ENCODE measurements at places on chromosomes 7 and 10.
A peak's percentile ranks its signal among the peaks of the same experiment; 100 is the strongest.

GRCh38 chr7:155003092-155003375, at the start of gene PAXIP1:
Gene PAXIP1, minus strand, starts transcription at chr7:155003124. Its CDS starts 195 bp downstream, at chr7:155002929.
- peak; percentile 72 for DNase-seq

DNA sequence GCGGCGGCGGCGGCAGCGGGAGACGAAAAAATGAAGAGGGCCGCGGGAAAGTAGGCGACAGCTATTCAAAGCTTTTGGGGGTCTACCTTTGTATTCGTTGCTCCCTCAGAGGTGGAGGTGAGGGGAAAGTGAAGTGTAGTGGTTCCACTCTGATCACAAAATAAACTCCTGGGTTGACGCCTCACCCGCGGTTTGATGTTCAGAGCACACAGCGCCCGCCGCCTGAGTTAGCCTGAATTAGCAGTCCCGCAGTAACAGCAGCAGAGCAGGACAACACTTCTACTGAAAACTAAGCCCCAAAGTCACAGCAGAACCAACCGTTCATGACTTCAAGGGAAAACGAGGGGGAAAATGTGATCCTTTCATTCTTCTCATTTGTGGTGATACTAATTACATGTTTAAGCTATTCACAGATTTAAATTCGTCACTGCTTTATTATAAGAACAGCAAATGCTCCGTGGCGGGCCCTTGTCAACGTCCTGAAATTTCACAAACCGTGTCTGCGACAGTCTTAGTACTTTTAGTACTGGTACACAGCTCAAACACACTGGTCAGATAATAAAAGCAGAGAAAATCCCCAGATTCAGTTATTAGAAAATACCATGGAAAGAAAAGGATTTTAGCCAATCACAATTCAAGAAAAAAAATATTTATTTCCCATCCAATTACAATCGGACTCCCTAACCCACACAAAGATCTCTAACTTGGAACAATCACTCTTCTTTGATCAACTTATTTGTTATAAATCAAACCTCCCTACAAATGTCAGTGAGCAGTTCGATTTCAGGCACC, 563 bp upstream of the JMJD1C start:
- no peak for DNase-seq

DNA sequence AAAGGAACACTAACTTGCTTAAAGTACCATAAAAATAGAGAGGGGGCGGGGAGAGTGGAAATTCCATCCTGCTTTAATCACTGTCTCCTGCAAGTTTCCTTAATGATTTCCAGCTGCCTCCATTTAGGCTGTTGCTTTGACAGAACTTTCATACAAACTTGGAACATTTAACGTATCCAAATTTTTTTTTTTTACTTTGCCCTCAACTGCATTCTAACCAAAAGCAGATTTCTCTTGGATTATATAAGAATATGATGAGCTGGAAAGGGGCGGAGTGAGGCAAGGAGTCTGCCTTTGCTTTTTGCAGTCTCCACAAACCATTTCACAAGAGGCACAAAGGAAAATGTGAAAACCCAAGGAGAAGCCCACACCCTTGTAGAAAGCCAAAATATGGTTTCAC, 46.6 kb upstream of the COL1A2 start:
- DNase-seq: no peak

DNA sequence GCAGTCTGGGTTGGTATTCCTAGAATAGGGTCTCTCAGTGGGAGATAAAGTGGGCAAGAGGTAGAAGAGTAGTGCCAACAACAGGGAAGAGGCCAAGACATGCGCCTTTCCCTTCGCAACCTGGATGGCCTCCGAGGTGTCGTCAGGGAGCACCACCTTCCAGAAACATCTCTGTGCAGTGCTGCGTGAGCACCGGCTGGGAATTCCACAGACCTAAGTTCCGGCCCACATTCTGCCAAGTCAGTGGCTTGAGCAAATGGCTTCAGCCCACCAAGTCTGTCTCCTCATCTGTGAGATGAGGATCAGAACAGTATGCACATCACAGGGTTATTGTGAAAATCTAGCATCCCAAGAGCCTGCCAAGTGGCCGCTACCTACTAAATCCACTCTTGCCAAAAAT, 40.6 kb downstream of the CCDC3 start:
- DNase-seq: no peak

DNA sequence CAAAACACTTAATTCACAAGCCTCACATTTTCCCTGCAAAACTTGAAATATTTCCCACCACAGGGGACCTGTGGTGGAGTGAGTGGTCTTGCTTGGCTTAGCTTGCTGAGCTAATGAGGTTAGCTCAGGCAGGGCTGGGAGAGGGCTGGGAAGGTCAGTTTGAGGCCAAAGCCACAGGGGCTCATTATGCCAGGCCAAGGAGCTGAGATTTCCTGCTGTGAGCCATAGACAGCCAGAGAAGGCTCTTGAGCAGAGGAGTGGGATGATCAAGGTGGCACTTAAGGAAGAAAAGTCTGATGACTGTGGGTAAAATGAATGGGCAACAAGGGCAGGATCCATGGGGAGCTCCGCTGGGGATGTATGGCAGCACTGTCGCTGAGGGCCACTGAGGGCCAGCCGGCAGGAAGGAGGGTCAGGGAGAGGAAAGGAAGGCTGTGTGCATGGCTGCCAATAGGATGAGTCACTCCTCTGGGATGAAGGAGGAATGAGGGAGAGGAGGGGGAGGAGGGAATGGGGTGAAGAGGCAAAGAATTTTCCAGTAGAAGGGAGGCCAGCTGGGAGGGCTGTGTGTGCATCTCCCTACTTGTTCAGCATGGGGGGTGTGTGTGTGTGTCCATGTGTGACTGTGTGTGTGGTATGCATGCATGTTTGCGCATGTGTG, 18.7 kb upstream of the ZNF488 start:
- no peak for DNase-seq

- peak; percentile 30 for DNase-seq
Observed at GRCh38 chr10:103792547-103792946, 62.8 kb downstream of the SH3PXD2A start.

- no peak for DNase-seq
Observed at GRCh38 chr10:112695539-112695938, 248.5 kb downstream of the VTI1A start.

- DNase-seq: no peak
Observed at GRCh38 chr10:97686301-97686961, 610 bp downstream of the AVPI1 start.

DNA sequence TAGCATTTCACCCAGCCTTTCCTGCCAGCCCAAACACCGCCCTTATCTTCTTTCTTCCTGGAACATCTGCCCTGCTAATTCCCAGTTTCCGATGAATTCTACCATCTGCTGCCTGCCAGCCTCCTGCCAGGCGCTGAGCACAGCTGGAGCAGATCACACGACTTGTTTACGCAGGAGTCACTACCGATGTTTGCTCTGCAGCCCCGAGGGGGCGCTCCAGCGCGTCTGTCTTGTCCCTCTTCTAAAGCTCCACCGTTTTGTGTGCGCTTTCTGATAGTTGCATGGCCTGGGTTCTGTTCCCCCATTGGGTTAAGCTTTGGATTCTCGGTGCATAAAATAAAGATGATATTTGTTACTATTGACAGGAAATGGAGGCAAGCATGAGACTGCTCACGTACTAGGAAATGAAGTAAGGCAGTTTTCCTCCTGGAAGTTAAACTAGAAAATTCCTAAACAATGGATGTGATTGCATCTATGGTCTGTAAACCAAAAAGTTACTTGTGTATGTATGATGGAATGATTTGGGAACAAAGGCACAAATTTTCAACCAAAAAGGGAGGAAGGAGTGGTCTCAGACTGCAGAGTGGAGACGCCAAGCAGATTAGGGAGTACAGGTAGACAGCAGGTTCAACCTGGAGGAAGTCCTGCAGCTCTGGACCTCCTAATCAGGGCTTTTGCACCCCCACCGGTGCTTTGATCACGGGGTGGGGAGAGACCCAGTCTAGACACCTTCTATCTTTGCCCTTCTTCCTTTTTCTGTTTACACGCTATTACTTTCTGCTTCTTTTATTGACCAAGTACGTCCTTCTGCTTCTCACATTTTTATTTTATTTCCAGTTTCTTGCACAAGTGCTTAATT, 2.2 kb upstream of the RBM17 start:
- DNase-seq: peak; percentile 95

DNA sequence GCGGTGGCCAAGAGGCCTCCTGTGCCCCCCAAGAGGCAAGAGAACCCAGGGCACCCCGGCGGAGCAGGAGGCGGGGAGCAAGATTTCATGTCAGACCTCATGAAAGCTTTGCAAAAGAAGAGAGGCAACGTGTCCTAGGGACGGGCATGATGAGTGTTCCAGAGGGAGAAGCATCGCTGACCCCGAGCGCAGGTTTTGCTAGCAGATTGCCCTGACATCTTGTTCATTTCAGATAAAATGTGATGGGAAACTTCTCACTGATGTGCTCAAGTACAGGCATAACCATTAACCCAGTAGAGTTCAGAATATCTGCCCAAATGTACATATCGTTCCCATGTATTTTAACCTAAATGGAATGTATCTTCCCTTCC, 129.2 kb downstream of the APBB1IP start:
- DNase-seq: no peak

DNA sequence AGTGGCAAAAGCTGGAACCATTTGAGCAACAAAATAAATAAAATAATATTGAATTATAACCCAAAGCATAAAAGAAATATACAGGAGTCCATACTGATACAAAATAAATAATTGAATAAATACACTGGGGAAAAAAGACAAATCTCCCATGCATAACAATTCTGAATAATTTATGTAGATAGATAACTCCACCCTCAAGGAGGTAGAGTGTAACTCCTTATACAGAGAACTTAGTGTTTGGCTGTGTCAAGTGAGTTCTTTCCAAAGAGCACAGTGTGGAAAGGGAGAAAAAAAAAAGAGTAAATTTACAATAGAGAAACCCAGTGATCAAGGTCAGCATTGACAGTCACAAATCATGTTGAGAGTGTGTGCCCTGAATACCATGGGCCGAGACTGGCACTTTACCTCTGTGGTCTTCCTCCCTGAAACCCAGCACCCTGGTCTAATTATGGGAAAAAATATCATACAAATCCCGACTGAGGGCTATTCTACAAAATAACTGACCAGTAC, 5.5 kb downstream of the PIK3AP1 start:
- DNase-seq: no peak

DNA sequence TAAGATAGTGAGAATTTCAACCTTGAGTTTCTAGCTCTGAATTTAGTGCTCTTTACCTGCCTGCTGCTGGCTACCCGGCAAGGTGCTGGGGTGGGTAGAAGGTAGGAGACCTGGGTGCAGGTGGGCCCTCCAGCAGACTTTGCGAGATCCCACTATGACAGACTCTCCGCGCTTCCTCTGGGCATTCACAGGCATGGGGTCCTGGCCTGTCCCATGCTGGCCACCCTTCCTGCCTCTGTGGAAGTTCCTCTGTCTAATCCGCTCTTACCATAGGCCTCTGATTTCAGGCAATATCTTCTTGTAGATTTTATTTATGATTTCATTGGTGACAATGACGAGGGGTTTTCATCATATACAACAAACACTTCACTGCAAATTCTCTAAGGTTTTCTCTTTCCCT, 1.2 kb upstream of the WDFY4 start:
- DNase-seq: no peak

DNA sequence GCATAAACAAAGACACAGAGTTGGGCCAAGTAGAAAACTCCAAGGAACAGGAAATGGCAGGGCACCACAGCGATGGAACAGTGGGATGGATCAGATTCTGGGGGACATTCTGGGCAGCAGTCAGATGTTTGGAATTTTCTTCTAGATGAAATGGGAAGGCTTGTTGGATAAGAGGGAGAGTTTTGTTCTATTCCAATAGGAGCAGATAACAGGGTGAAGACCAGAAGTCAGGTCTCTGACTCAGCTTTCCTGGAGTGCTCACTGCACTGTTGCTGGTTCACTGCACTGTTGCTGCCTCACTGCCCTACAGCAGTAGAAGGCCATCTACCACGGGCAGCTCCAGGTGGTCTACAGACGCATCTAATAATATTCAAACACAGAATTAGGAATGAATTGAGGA, 135.6 kb downstream of the ATE1 start:
- no peak for DNase-seq

GRCh38 chr7:149444287-149444686, 16.6 kb downstream of the ZNF777 start:
- DNase-seq: no peak

DNA sequence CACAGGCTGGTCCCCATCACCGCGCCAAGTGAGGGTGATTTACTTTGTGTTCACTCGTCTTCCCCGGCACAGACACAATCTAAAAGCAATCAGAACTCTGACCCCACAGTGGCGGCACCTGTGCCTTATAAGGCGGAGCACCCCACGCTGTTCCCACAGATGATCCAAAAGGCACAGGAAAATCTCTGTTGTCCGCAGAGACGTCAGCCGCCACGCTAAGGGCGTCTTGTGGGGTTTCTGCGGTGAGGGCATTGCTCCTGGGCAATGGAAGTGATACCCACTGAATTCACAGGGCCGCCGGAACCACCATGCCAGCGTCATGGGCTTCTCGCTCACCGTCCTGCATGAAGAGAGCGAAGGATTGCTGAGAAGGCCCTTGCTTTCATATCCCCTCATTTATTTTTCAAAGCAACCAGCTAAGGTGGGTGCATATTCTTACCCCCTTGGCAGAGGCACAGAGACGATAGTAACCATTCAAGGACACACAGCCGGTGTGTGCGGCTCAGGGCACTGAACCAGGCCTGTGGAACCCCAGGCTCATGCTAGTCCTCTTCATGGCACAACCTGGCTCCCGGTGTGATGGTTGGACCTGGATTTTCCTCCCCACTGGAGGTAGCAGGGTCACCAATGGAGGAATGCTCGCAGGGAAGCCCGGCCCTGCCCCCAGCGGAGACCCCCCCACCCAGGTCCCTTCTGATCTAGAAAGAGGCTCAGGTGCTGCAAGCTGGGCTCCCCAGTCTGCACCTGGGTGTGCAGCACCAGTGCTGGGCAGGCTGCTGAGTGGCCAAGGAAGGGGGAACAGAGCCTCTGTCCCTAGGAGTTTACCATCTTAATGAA, 279.0 kb downstream of the TCERG1L start:
- no peak for DNase-seq

GRCh38 chr10:20059084-20059835, 243.0 kb downstream of the PLXDC2 start:
- no peak for DNase-seq

DNA sequence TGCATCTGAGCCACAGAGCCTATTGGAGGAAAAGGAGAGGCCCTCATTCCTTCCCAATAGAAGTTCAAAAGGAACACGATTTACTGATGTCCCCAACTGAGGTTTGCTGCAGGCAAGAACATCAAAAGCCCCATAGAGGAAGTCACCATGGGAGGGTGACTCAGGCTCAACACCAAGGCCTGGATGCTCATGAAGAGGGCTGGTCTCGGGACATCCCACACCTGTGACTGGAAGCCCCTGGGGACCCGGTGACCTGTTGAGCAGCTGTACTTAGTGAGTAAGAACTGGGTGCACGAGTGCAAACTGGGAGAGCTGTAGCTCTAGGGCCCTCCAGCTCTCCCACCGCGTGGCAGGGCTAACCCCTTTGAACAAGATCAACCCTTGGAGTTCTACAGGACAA, 38.0 kb downstream of the CYTH3 start:
- no peak for DNase-seq
